ENCODE measurements at places on chromosomes 4 and X.

GRCh38 chr4:13313856-13314255, 170.3 kb downstream of the RAB28 start:
- no peak for DNase-seq

DNA sequence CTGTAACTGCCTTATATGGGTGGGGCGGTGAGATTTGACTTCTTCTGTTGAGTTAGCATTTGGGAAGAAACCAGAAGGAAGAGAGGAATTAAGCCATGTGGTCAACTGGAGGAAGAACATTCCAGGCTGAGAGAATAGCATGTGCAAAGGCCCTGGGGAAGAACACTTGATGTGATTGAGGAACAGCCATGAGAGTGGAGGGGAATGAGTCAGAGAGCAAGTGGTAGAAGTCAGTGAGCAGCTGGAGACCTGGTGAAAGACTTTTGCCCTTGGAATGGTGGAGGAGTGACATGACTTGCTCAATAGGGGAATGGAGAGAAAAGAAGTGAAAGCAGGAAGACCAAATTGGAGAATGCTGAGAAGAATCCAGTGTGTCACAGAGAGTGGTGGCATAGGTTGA, 327.8 kb upstream of the HAND2 start:
- DNase-seq: no peak

GRCh38 chr4:42417550-42417949, 20.3 kb downstream of the SHISA3 start:
- no peak for DNase-seq

- DNase-seq: no peak
Measured at GRCh38 chr4:86048426-86048825, 311.4 kb downstream of the MAPK10 start.

DNA sequence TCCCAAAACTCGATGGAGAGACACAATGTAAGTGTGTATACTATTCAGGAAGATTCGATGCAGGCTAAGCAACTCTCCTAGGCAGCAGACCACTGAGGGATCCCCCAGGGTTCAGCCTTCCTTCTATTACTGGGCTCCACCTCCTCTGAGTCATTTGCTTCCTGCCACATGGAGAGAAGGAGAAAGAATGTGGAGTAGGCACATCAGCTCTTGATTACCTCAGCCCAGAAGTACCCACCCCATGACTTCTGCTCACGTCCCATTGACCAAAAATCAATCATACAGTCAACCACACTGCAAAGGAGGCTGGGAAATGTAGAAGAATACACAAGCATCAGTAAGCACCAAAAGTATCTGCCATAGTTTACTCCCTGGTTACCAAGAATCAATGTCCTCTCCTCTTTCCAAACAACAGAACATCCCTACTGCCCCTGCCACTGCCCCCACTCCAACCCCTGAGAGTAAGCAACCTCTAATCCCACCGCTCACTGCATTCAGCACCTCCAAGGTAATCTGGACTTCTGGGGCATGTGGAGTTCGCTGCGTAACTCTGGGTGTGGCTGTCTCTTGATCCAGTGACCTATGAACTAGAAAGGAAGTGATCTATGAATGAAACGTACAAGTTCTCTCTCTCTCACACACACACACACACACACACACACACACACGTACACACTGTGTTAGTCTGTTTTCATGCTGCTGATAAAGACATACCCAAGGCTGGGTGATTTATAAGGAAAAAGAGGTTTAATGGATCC, 91.2 kb upstream of the C1QTNF7 start:
- DNase-seq: no peak

DNA sequence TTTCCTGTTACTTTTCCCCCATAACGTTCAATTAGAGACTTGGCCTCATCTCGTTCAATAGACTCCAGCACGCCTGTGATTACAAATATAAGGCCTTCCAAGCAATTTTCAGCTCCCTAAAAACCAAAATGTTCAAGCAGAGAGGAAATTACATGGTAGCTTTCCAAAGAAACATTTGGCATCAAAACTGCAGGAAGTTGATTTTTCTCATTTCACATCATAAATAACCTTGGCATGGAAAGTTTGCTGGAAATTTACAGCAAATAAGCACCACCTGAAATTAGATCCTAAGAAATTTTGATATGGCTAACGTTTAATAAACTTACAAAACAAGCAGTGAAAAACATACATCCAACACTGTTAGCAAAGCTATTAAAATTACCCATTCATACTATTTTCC, 53.3 kb downstream of the RFC1 start:
- DNase-seq: no peak

DNA sequence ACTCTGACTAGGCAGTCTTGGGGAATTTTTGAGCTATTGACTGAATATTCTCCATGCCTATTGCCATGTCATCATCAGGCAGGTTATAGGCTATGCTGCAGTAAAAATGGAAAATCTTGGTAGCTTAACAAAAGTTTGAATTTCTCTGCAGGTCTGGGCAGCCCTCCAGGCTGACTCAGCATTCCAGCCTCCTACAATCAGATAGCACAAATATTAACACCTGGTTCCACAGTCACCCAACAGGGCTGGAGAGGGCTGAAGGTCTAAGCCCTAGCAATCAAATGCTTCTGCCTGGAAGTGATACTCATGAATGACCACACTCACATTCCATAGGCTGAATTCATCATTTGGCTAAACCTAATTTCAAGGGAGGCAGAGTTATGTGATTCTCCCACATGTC, 9.6 kb upstream of the PPP3CA start:
- DNase-seq: no peak

DNA sequence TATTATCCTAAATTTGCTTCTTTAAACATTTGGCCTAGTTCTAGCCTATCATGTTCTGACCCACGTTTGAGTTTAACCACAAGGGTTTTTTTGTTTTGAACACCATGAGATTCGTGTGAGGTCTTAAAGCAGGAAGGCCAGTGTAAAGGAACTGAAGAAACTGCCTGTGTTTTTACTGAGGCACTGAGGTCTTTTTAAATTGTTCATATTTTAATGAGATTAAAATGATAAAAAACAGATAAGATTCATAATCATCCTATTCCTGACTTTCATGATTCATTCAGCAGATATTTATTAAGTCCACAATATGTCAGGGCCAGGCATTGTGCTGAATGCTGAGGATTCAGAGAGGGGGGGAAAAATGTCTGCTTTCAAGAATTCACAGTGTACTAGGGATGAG, 3.2 kb downstream of the RPS6KA3 start:
- DNase-seq: no peak

DNA sequence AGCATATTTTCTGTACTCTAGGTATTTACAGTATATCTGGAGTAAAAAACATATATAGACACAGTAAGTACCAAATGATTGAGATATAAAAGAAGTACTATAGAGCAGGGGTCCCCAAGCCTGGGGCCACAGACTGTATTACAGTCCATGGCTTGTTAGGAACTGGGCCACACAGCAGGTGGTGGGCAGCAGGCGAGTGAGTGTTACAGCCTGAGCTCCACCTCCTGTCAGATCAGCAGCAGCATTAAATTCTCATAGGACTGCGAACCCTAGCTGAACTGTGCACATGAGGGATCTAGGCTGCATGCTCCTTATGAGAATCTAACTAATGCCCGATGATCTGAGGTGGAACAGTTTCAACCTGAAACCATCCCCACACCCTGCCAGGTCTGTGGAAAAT, 300.7 kb downstream of the NR3C2 start:
- DNase-seq: no peak

- DNase-seq: no peak
Measured at GRCh38 chr4:41687971-41688370, 60.6 kb downstream of the PHOX2B start.

GRCh38 chr4:107094332-107094731, 58.2 kb upstream of the DKK2 start:
- no peak for DNase-seq

GRCh38 chrX:5490786-5491563, 737.7 kb downstream of the NLGN4X start:
- DNase-seq: no peak

- no peak for DNase-seq
Measured at GRCh38 chr4:6926081-6926480, 16.5 kb downstream of the TBC1D14 start.

DNA sequence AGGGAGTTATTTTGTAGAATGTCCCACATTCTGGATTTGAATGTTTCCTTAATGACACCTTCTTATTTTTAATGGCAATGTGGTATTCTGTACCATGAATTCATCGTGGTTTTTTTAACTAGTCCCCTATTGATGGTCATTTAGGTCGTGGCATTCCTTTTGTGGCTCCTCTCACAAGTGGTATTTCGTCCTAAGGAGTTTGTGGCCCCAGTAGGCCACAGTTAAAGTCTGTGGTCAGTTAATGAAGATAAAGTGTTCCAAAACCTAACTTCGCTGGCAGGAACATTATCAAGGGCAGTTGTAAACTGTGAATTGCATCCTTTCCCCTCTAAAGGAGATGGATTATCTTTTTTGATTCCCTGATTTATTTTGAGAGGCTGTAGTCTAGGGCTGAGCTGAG, 133.2 kb downstream of the TMEM164 start:
- no peak for DNase-seq

DNA sequence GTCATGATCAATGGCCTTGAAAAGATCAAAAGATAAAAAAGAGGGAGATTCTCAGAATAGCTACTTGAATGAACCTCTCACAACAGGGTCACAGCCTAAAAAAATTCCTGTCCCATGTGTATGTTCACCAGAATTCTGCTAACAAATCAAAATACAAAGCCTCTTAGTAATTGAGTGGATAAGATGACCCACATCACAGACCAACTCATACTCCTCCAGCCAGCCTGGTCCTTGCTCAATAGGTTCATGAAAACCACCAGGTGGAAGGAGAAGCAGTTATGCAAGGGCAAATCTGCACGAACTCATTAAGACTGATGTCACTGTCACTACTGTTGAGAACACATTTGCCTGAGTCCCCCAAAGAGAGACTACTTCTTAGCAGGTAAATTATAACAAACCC, 21.5 kb downstream of the WDFY3 start:
- DNase-seq: no peak

DNA sequence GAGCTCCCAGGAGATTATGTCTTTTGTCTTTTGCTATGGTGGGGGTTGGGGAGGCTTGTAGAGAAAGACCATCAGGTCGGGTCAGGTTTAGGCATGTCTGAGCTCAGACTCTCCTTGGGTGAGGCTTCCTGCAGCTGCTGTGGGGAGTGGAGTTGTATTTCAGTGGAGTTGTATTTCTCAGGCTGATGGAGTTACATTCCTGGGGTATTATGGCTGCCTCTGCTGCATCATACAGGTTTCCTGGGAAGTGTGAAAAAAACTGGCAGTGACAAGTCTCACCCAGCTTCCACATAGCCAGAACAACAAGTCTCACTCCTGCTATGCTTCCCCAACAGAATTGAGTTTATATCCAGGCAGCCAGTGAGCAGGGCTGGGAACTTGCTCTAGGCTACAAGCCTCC, 119.3 kb downstream of the VSIG4 start:
- DNase-seq: no peak

GRCh38 chr4:123204737-123205136, 191.9 kb upstream of the SPRY1 start:
- DNase-seq: no peak

DNA sequence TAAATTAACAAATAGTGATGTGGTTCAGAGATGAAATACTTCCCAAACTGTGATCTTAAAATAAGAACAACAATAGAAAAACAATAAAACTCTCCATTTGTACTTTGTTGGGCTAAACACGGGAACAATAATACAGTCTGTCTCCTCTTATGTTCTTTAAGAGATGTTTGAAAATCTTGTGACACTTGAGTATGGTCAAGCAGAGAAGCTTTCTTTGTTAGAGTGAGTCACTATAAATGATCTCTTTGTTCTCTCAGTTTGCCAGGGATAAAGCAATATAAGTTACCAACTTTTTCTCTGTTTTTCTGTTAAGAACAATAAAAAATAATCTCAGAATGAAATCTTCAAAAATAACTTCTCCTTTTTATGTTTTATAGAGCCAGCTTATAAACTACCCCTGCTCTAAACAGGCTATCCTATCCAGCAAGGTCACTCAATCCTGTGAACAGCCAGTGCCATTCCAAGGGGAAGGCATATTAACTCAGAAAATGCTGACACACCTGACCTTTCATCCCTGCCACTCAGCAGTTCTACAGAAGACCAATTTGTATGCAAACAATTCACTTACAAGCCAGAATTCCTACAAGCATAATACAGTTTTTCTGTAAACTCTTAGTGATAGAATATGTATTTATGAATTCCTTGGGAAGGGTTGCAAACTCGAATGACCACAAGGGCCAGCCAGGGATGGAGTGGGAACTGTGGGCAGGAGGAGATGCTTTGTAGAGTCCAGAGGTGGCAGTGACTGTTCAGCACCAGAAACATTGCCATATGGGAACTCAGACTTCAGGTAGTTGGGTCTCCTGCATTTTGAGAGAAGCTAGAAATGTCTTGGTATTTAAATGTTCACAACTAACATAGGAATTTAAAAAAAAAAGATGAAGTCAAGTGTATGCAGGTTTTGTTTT, 52.2 kb downstream of the AFM start:
- DNase-seq: no peak

- DNase-seq: no peak
Measured at GRCh38 chr4:183241322-183241640, 78.8 kb downstream of the CLDN22 start.

DNA sequence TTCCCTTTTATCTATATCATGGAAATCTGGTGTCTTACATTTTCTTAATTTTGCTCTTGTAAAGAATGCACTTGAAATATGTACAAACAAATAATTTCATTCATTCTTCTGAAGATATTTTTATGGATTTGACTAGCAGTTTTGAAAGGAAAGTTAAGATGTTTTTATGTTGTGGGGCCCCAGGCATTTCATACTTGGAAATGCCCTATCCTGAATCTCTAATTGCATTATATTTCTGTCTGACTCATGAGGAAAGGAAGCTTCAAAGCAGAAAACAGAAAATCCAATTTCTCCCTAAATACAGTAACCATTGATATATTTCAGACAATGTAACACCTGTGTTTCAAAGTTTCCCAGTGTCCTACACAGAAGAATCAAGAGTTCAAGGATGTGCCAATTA, 73.2 kb upstream of the NPNT start:
- no peak for DNase-seq

GRCh38 chrX:68945603-68946228, 116.9 kb downstream of the EFNB1 start:
- no peak for DNase-seq

DNA sequence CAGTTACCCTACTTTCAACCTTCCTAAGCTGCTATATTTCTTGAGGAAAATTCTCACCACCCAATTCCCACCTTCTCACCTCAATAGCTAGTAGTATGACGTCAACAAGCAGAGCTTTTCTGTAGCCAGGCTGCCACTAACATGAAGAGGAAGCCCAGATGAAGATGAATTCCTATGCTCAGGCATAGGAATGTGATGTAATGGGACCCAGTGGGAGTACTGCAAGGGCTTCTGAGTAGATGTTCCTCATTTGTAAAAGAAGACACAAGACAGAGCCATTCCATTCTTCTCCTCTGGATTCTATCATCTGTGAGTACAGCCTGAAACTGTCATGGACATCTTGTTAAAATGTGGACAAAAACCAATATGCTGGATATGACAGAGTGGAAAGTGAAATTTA, 81.6 kb upstream of the KLF3 start:
- no peak for DNase-seq

DNA sequence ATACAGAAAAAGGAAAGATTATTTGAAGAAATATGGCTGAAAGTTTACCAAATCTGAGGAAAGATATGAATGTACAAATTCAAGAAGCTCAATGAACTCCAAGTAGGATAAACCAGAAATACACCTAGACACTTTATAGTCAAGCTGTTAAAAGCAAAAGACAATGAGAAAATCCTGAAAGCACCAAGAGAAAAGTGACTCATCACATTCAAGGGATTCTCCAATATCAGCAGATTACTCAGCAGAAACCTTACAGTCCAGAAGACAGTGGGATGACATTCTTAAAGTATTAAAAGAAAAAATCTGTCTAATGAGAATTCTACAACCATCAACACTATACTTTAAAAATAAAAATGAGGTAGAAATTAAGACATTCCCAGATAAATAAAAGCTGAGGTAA, 223.8 kb upstream of the ZCCHC13 start:
- DNase-seq: no peak
